ENCODE measurements at places on chromosomes 5 and 9.

DNA sequence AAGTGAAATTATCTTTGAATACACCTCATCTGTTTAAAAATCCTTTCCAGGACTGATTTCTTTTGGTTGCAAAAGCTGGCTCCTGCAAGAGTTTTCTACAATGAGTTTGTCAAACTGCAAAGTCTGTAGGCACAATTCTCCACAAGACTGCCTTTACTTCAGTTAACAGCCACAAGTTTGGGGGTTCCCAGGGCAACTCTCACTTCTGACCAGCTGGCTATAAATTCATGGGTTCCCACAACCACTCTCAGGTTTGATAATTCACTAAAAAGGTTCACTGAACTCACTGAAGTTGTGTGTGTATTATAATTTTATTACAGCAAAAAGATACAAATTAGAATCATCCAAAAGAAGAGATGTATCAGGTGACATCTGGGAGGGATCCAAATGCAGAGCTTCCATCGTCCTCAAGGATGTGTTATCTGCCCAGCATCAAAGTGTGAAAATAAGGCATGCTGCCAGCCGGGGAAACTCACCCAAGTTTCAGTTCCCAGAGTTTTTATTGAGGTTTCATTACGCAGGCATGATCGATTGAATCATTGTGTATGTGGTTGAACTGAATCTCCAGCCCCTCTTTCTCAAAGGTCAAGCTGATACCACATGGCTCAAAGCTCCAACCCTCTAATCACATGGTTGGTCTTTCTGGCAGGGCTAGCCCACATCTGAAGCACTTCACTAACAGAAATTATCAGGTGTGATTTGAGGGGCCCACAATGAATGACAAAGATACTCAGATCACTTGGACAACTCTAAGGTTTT lies 19.0 kb upstream of the PSIP1 start:
- DNase-seq: no peak

- no peak for DNase-seq
Observed at GRCh38 chr9:90058182-90058763, 453.5 kb downstream of the GADD45G start.

GRCh38 chr5:150350524-150351344 lies 6.8 kb upstream of the TCOF1 start:
- DNase-seq: peak; percentile 68

GRCh38 chr5:148011398-148012137 lies 52.2 kb upstream of the SPINK5 start:
- DNase-seq: no peak

- no peak for DNase-seq
Observed at GRCh38 chr9:92047500-92047899, 67.7 kb downstream of the SPTLC1 start.

DNA sequence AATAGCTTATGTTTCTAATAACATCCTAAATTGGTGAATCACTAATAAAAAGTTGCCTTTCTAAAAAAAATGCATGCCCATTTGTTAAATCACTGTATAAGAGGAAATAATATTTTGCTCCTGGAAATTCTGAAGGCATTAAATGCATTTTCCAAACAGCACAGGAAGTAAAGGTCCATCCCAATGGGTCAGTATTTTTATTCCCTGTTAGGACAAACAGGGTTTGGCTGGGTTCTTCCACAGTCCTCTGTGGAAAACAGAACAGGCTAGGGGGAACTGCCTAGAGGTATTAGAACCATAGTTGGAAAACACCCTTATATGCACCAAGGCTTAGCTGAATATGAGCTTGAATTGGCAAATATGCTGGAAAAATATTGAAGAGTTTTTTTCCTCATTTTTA lies 85.2 kb downstream of the OXCT1 start:
- DNase-seq: no peak

DNA sequence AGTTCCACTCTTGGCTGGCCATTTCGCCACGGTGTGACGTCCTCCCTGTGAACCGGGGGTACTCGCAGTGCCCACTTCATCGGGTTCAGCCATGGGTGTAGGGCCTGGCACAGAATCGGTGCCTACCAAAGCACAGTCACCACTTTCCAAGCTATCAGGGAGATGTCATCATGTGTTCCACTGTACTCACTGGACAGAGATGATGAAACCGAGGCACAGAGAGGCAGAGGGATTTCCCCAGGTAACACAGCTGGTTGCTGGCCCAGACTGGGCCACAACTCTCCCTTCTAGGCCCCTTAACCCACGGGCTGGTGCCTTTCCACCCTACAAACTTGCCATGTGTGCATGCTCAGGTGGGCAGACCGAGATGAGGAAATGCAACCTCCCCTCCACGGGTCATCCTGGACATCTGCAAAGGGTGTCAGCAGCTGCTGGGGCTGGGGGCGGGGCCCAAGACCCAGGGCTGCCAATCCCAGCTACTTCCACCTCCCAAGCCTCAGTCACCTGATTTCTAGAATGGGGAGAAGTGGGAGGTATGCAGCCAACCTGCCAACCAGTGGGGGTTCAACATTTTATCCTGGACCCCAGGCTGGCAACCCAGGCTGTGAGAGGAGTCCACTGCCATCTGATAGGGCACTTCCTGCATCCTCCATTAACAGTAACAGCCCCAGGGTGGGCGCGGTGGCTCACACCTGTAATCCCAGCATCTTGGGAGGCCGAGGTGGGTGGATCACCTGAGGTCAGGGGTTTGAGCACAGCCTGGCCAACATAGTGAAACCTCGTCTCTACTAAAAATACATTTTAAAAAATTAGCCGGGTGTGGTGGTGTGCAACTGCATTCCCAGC lies 893 bp upstream of the SH2D3C start:
- DNase-seq: no peak

DNA sequence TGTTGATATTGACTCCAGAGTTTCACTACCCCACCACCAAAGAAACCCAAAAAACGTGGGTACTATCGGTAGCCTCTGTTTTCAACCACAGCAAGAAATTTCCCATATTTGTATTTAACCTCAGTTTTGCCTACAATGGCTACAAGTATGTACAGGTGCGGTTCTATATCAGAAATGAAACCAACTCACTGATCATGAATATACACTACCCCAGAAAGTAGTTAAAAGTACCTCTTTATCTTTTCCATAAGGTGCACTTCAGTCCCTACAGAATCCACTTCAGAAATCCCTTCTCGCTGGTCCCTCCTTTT lies 140.6 kb upstream of the SLC12A2 start:
- no peak for DNase-seq

DNA sequence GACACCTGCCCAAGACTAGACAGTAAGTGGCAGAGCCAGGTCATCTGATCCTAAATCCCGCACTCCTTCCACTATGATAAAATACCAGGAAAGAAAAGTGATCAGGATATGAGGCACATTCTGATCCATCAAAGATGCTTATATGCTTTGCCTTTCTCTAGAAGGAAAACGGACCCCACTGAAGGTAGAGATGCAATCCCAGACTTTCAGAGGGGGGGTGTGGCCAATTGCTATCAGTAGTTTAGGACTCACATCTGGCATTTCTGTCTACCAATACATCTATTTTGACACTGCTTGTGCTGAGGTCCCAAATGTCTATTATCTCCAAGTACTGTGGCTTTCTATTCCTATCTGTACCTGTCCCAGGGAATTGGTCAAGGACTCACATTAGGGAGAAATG lies 1.7 kb downstream of the TRIM52 start:
- DNase-seq: no peak

- DNase-seq: no peak
Observed at GRCh38 chr5:101364469-101364868, 461.4 kb upstream of the ST8SIA4 start.

DNA sequence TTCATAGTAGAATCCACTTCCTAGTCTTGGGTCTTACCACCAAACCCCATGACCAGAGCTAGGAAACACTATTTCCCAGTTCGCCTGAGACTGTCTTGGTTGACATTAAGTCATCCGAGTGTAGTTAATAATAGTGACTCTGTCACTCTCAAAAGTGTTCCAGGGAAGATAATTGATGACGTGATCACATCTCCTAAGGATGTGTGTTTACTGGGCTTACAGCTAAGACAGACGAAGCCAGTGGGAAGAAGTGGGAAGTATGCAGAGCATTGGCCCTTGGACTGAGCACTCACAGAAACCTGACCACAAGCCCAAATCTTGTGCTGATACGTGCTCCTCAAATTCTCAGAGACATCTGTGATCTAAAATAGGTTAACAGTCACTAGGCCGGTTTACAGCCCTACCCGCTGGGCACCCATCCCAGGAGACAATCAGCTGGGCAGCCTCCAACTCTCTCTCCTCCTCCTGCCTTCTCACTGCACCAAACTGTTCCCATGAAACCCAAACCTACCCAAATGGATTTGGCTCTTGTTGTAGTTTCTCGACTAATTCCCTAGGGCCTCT lies 316.6 kb downstream of the TLE1 start:
- no peak for DNase-seq

GRCh38 chr5:58149746-58150145 lies 310.1 kb downstream of the PLK2 start:
- DNase-seq: no peak

DNA sequence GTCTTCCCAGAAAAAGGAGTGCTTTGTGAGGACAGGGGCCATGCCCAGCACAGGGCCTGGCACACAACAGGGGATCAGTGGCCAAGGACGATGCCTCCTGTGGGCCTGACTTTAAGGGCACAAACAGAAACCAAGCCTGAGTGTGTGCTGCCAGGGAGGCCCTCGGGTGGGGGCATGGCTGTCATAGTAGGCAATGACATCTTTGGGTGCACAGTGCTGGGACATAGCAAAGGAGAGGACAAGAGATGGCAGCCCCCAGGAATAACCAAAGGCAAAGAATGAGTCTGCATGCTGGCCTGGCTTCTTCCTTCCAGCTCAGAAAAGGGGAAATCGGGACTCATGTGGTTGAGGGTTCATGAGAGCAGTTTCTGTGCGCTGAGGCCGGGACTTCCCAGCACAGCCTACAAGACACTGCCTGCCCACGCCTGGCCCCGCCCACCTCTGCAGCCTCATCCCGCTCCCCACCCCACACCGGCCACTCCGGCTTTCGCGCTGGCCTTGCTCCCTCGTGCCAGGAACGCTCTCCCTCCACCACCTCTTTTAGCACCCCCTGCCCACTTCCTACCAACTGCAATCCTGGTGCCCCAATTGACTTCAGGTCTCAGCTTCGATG lies 13.8 kb upstream of the LHX2 start:
- DNase-seq: no peak

GRCh38 chr9:29208670-29209069 lies 1635.4 kb upstream of the C9orf72 start:
- no peak for DNase-seq

DNA sequence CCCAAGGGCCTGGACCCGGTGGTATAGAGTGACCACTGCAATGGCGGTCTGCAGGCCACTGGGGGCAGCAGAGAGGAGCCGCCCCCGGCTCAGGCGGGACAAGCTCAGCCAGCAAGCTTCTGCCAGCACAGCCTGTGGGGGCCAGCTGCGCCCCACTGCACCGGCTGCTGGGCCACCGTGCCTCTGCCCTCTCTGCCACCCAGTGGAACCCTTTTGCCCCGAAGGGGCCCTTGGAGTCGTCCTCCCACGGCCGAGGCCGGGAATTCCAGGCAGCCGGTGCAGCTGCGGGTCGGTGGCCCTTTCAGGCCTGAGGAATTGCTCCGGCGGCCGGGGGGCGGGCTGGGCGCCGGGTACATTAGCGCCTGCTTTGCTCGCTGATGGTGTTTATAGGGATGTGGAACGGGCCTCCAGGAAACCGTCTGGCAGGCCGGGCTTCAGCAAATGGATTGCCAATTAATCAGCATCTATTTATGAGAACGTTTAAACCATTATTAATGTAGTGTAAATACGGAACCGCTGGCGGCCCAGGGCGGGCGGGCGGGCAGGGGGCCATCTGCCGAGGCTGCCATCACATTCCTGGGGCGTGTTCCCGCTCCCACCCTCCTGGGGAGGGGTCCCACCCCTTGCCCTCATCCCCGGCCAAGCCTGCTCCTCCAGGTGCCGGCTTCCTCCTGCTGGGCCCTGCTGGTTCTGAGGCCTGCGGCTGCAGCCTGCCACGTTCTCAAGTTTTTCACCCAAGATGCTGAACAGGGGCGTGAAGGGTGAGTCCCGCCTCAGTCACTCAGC lies 127.4 kb downstream of the BARX1 start:
- DNase-seq: peak; percentile 62

DNA sequence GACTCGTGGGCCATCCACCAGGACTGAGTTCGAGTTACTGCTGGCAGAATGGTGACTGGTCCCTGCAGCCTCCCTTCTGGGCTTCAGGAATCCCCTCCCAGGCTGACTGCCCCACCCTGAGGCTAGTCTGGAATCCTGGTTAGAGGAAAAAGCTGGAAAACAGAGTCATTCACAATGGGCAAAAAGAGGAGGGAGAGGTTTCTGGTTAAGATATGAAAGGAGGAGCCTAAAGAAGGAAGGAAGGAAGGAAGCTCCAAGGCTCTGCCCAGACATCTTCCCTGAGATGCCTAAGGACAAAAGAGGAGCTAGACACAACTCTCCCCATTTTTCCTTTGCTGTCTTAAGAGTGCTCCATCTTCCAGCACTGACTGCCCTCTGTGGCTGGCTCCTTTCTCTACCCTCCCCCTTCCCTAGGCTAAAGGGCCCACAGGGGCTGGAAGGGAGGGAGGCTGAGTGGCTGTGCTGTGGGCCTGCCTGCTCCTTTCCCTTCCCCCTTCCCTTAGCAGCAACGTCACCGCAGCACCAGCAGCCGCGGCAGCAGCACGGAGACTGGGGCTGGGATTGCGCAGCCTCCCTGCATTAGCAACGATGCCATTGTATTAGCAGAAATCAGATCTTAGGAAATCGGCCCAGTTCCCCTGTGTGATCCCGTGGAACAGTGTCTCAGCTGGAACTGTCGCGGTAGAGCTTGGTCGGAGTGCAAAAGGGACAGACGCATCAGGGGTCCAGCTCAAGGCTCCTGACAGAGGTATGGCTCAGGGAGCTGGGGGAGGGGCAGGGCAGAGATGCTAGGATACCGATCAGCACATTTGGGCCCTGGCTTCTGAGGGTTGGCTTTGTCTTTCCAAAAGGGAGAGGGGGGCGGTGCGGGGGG lies 48.7 kb downstream of the RUSC2 start:
- peak; percentile 85 for DNase-seq

DNA sequence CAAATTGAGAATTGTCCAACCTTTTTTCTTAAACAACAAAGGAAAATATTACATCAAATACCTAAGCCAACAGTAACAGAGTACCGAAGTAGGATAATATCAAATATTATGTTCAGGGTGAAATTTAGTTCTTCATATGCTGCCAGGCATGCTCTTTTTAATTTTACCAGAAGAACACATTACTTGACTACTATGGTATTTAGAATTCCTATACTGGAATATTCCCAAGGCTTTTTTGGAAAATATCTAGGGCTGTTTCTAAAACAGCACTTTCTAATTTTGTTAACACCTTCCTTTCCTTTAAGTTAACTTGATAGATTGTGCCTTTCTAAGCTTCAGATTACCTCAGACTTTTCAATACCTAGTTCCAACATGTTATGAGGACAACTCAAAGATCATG lies 48.7 kb downstream of the MARCHF3 start:
- no peak for DNase-seq

GRCh38 chr9:94798708-94799107 lies 72.2 kb downstream of the AOPEP start:
- no peak for DNase-seq

DNA sequence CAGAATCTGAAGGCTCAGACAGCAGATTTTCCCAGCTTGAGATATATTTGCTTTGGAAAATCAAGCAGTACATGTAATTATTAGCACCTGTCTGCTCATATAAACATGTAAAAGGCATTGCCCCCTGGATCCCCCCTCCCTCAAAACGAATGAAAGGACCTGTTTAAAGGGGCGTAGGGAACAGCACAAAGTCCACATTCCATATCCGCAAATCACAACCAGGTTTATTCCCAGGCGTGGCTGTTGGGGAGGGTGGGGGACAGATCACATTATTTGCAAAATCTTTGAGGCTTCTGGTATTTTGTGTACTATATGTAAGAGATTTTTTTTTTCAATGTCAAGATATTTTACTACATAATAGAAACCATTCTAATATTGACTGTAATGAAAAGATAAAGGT lies 8.7 kb upstream of the MRPS2 start:
- DNase-seq: no peak

- DNase-seq: no peak
Observed at GRCh38 chr9:2655411-2655901, 33.9 kb downstream of the VLDLR start.
